Naive thymus-derived CD8-positive, alpha-beta T cell (primary cell): ENCODE measurements at places on chromosomes 2 and 18.

GRCh38 chr18:34926683-34927082 is 114.5 kb upstream of the MAPRE2 start:
- no peak for DNase-seq

DNA sequence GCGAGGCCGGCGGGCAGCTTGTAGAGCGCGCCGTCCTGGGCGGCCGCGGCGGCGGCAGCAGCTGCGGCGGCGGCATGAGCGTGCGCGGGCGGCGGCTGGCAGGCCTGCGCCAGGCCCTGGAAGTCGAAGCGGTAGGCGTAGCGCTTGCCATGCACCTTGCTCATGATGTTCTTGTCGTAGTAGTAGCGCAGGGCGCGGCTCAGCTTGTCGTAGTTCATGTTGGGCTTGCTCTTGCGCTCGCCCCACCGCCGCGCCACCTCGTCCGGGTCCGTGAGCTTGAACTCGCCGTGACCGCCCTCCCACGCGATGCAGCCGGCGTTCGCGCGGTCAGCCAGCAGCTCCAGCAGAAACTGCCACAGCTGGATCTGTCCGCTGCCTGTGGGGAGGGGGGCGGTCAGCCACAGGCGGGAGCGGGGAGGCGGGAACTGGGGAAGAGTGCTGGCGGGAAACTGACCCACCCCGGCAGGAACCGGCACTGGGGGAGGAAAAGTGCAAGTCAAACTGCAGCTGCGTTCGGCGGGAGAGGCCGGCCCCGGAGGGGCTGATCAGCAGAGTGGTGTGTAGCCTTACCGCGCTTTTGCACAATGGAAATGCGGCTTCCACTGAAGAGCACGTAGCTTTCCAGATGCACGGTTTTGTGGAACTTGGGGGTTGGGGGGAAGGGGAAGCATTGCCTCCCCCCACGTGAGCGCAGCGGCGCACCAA is 3.0 kb downstream of the FEV start:
- no peak for DNase-seq

DNA sequence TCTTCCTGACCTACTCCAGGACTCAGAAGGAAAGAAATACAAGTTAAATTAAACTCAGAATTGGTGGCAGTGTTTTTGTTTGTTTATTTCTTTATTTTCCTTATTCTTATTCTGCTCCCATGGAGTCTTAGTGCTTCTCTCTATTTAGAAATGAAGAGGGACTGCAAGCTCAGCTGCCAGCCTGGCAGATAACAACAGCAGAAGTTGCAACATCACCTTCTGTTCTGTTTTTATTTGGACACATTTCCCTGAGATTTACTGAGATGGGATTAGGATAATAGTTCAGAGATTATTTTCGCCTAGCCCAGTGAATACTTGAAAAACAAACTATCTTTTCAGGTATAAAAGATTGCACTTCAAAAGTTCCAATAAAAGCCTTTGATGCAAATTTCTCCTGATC is 70.4 kb upstream of the DTNA start:
- no peak for DNase-seq

- no peak for DNase-seq
These were observed 235.1 kb downstream of the SEPTIN10 start for GRCh38 chr2:109378682-109379081.

DNA sequence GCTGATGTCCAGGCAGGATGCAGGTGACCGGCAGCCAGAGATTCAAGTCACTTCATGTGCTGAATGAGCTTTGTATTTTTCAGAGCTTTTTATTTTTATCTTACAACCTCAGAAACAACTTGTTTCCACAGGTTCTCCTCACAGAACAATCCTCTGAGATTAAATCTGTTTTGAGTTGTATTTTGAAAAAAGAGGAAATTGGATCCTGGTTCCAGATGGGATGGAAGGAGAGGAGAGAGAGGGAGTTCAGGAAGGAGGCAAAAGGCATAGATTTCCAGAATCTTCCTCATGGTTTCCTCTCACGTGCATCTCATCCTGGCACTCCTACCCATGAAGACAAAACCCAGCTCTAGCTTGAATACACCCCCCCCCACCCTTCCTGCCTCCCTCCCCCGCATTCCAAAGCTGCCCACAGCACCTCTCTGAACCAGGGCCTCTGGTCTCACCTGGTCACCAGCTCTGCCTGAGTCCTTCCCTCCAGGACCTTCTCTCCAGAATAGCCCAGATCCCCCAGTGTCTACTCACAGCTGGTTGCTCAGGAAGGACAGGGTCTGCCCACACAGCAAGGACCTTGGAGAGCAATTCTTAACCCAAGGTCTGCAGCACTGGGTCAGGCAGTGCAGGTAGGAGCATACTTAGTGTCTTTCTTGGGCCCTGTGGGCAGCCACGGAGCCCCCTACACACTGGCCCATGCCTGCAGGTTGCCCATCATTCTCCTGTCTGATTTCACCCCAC is 104.7 kb downstream of the ZFP36L2 start:
- no peak for DNase-seq

DNA sequence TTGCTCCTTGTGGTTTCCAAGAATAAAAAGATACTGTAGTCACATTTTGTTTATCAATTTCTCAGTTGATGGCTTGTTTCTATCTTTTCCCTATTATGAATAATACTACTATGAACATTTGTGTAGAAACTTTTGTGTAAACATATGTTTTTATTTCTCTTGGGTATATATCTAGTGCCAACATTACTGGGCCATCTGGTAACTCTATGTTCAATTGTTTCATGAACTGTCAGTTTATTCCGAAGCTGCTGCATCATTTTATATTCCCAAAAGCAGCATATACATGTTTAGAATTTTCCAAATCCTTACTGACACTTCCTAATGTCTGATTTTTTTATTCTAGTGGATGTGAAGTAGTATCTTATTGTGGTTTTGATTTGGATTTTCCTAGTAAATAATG is 737.6 kb upstream of the TMEFF2 start:
- no peak for DNase-seq

- DNase-seq, result no peak
These were observed 2.5 kb downstream of the PXDN start for GRCh38 chr2:1741851-1742250.
